ENCODE measurements at places on chromosomes 3 and 15.

- no peak for DNase-seq
These were observed 31.7 kb downstream of the ATP2C1 start for GRCh38 chr3:130925628-130926027.

- DNase-seq = no peak
These were observed 550.4 kb upstream of the ARPP21 start for GRCh38 chr3:35088943-35089342.

GRCh38 chr3:88132894-88133293 lies 16.9 kb upstream of the C3orf38 start:
- no peak for DNase-seq

DNA sequence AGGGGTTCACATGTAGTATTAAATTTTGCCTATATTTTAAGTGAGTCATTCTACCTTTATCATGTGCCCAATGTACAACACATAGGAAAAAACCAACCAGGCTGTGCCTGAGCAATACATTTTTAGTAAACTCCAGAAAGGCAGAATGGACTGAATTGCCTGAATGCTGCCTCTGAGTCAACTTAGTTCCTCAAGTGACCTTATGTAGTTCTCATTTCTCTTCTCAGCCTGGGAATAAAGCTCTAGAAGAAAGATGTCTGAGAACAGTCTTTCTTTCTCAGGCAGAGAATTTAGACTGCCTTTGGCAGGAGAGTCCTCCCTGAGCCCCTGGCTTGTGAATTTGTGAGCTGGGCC lies 13.0 kb downstream of the ST3GAL6 start:
- DNase-seq = peak; percentile 61

Data from inflammatory macrophage (primary cell).